ENCODE measurements at places on chromosomes 2 and 18.
A peak's percentile ranks its signal among the peaks of the same experiment; 100 is the strongest.

- no peak for DNase-seq
Measured at GRCh38 chr2:150698016-150698661, 210.7 kb upstream of the RND3 start.

DNA sequence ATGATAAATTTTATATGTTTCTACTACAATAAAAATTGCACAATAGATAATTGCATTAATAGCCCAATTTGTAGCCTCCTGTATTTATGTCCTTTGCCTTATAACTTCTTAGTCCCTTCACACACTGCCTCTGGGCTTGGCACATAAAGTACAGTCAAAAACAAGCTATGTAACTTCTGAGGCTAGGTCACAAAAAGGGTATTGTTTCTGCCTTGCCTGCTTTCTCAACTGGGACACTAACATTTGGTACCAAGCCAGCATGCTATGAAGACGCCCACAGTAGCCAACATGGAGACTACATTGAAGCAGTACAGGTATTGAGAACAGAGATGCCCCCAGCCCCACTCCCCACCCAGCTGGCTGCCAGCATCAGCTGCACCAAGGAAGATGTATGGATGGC, 5.4 kb upstream of the SLC3A1 start:
- no peak for DNase-seq

- no peak for DNase-seq
Measured at GRCh38 chr18:10515456-10515855, 10.4 kb upstream of the NAPG start.

GRCh38 chr2:173132531-173132930, 56.9 kb downstream of the MAP3K20 start:
- no peak for DNase-seq

- DNase-seq: no peak
Measured at GRCh38 chr2:3192920-3193319, 184.7 kb downstream of the EIPR1 start.

- no peak for DNase-seq
Measured at GRCh38 chr2:214995926-214996670, 142.3 kb downstream of the ABCA12 start.

GRCh38 chr18:36652503-36652902, 176.3 kb downstream of the TPGS2 start:
- DNase-seq: no peak

- DNase-seq: no peak
Measured at GRCh38 chr18:7945882-7946281, 378.8 kb downstream of the PTPRM start.

GRCh38 chr2:181172676-181173075, 192.3 kb downstream of the UBE2E3 start:
- peak; percentile 45 for DNase-seq

DNA sequence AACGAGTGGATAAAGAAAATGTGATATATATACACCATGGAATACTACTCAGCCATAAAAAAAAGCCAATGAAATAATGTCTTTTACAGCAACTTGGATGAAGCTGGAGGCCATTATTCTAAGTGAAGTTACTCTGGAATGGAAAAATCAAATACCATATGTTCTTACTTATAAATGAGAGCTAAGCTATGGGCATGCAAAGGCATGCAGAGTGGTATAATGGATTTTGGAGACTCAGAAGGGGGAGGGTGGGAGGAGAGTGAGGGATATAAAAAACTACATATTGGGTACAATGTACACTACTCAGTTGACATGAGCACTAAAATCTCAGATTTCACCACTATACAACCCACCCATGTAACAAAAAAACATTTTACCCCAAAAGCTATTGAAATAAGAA, 1.7 kb upstream of the MSGN1 start:
- no peak for DNase-seq

GRCh38 chr2:168356477-168356835, 99.6 kb upstream of the CERS6 start:
- DNase-seq: no peak

DNA sequence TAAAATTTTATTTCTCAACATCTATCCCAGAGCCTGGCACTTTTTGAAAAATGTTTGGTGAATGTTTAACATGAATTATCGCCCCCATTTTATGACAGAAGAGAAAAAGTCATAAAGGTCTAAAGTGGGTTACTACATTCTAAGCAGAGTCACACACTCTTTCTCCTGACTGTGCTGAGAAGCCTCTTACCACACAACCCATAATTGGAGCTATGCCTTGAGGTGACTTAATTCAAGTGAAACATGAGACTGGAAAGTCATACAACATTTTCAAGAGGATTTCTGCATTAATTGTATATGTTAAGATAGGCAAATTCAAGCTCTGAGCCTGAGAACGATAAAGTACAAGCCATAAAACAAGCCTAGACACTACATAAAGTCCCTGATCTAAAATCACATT, 3.1 kb upstream of the DSEL start:
- DNase-seq: no peak

DNA sequence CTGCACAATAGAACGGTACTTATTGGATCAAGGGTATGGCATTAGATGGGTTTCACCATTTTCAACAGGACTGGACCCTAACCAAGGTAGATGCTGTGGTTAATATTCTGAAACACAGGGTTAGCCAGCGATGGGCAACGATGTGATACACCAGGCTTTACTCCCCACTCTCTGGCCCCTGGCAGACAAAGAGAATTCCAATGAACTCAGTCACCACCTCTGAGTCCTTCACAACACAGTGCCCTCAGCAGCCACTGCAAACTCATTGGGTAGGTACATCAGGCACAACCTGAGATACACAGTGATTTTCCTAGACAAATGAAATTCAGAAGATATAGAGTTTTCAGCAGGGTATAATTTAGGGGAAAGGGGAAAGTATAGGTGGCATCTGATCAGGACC, 634.5 kb downstream of the ZEB2 start:
- no peak for DNase-seq

DNA sequence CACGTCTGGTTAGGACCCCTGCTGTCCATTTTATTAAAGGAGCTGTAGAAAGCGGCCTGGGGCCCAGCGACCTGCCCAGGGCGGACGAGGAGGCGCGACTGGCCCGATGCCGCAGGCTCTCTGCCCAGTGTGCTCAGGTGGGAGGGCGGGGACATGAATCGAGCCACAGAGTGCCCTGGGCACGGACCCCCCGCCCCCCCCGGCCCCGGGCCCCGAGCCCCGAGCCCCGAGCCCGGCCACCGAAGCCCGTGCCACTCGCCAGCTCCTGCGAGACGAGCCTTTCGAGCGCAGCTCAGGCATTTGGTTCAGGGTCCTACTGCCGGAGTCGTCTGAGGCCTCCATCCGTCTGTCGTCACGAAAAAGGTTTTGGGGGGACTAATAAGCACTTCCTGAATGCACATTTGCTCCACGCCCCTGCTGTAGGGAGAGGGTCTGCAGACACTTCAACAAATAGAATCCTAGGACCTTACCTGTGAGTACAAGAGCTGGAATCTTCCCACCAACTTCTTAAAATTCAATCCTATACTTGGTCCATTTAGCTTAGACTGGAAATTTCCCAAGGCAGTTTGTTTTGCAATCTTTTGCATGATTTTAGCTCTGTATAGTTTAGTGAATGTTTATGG, 602 bp upstream of the ADAM17 start:
- DNase-seq: no peak

- DNase-seq: no peak
Measured at GRCh38 chr18:59075923-59076322, 63.8 kb upstream of the SEC11C start.

DNA sequence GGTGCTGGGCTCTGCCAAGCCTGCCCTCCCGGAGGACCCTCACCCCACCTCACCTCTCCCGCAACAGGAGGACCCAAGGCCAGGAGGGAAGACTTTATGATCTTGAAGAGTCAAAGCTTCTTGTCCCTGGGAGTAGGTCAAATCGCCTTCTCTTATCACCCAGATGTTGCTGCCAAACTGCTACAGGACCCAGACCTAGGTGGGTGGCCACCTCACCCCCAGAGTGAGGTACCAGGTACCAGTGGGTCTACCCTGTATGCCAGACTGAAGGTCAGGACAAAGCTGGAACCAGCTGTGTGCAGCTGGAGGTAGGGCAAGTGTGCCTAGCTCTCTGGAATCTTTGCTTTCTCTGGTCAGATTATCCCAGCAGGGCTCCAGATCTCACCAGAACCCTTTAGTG, 197.2 kb downstream of the ZFP36L2 start:
- DNase-seq: no peak

DNA sequence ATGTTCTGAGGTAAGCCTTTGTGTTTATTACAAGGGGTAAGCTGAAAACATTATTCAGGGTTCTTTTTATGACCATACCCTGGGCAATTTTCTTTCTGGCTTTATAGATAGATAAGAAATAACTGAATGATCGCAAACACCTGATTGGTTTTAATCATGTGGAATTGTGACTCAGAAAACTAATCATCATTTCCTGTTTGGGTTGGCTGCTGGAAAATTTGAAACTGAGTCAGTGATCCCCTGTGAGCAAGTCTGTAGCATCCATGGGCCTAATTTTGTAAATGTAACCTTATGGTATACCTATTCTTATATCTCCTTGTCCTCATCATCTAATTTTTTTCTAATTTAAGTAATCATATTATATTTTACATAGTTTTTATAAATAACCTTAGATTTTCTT, 34.3 kb downstream of the CCDC68 start:
- no peak for DNase-seq
